Eye (tissue), 1 donor: ENCODE measurements at places on chromosomes 1 and 21.

DNA sequence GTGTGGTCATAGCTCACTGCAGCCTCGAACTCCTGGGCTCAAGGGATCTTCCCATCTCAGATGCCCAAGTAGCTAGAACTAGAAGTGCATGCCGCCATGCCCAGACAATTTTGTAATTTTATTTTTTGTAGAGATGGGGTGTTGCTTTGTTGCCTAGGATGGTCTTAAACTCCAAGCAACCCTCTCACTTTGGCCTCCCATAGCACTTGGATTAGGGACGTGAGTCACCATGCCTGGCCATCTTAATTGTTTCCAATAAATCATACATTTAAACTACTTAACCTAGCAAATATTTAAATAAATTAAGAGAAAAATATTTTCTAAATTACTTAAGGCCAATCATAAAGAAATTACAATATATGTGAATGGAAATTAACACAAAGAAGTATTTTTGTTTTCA lies 35.1 kb upstream of the ADGRL4 start:
- DNase-seq, result no peak

GRCh38 chr1:12436817-12437599 lies 181.0 kb downstream of the DHRS3 start:
- no peak for DNase-seq

DNA sequence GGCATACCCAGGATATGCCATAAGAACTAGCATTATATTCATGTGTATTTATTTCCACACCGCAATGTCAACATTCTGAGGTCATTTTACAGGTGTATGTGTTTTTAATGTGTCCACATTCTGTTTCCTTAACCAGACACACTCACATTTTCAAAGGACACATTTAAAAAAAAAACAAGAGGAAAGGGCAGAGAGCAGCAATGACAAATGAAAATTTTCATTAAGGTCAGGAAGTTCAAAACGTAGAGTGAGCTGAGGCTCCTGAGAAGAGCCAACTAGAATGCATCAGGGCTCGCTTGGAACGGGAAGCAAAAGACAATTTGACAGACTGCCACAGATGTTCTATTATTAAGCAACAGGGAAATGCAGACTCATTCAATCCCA lies 4.8 kb upstream of the GNPAT start:
- no peak for DNase-seq

DNA sequence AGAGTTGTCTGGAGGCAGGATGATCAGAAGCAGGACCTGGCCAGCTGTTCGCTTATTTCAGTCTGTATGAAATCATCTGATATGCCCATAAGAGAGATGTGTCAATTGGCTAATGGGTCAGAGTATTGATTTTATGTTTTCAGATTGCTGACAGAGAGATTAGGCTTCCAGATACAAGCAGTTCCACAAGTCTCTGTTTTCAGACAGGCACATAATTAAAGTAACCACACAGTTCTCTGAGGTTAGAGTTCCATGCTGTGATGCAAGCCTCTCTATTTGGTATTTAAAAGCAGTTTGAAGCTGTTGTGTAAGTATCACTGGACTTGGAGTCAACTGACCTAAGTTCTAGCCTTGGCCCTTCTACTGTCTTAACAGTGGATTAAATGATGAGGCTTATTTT lies 50.1 kb downstream of the ATF6 start:
- DNase-seq, result no peak

- DNase-seq, result no peak
These were observed 327.5 kb upstream of the RUNX1 start for GRCh38 chr21:35376406-35377135.

DNA sequence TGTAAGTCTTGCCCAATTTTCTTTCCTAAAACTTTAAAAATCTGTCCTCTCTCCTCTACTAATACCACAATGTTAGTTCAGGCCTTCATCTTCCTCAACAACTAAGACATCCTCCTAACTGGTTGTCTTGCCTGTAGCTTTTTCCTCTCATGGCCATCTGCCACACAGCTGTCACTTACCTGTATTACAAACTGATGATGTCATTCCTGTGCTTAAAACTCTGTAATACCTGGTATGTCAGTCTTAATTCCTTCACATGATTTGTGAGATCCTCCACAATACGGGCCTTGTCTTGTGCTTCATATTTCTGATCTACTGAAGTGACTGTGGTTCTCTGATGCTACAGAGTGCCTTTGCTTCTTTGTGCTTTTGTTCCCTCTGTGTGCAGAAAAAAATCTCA lies 9.8 kb downstream of the MRPS14 start:
- no peak for DNase-seq
